ENCODE measurements at places on chromosomes 5 and 9.
A peak's percentile ranks its signal among the peaks of the same experiment; 100 is the strongest.

DNA sequence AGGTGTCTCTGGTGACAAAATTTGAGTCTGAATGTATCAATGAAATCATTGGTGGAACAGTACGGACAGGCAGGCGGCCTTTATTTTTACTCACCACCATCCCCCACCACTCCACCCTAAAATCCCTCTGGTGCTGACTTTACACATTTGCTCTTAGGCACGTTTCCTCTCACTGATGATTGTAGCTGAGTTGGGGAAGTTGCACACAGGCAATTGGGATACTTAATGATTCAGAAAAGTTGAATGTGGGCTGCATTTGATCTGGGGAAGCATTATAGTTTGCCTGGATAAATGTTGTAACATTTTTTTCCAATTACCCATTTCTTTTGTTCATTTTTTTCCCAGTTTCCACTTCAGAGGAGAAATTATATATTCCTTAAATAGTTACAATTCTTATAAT is 658.4 kb downstream of the TLR4 start:
- DNase-seq = no peak

DNA sequence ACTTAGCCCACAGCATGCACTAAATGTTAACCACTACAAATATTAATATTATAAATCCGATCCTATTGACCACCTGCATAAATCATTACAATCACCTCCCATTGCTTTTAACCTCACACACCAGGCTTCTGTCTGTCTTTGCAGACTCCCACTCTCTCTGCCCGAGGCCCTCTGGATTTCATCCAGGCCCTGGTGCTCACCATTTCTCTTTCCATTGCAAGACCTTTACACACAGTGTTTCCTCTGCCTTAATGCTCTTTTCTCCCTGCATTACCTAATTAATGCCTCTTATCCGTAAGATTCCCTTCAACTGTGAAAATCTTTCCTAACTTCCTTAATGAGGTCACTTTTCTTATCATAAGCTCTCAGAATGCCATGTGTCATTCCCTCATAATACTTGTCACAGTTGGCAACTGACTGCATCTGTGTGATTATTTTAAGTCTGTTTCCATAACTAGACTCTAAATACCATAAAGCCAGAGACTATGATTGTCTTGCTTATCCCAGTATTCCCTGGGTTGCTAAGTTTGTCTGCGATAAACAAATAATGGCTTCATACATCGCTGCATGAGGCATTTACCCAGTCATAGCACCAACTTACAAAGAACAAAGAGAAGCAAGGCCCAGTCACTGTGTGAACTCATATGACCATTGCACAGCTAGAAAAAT is 155.1 kb downstream of the CCDC192 start:
- DNase-seq = no peak

GRCh38 chr5:127296321-127296720 is 5.7 kb downstream of the MEGF10 start:
- no peak for DNase-seq

DNA sequence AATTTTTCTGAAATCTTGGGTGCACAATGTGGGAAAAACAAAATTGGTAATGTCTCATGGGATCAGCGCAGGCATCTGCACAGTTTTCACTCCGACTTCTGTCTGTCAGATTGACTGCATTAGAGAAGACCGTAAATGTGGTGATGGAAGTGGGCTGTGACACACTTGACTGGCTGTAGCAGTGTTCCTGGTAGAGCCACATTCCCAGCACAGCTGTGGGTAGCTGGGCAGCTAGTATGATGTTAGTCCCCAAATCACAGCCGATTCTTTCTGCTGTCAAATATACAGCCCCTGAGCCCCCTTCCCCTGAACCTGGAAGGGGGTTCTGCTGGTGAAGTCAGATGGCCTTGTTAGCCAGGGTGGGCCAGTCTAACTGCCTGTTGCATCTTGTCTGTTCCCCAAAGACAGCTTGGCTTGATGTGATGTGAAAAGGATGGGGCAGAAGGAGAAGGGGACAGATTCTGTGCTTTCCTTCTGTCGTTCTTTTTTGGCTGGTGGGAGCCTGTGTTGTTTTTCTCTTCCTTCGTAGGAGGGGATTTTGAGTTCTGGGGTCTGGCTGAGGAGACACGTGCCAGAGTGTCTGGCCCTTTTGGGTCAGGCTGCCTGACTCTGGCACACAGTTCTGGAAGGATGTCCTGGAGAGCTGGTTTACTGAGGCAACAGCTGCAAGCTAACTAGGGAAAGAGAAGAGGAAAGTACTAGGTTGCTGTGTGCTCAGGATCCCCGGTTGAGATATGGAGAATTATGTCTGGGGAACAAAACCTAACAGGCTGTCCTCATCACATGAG is 66.4 kb upstream of the SPRY4 start:
- DNase-seq = no peak

DNA sequence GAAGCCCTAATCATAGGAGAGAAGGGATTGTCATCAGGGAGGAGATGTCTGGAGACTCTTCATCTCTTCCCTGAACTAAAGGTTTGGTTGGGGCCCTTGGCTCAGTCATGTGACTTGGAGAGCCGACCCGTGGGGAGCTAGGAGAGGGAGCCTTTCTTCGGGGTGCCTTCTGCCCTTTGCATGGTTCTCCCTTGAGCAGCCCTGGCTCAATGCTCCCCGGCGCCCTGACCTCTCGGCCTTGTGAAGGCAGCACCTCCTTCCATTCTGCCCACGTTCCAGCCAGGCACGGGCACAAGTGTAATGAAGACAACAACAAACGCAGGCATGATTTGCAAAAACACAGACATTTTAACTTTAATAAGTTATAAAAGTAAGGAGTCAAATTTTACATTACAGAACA is 50.4 kb downstream of the ZNF354C start:
- DNase-seq = no peak

DNA sequence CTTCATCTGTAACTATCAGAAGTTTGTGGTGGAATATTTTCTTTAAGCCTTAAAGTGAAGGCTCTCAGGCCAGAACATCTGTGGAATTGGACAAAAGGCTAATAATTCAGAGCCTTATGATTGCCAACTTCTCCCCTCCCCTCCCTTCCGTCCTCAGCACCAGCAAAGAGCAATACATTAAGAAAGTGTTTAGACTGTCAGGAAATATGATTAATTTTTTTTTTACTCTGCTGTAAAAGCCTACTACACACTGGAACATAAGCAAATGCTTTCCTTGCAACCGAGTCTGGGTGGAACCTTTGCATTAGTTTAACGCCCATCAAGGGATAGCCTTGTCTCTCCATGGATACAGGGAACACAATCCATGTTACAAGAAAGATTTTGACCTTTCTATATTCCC is 110.3 kb upstream of the TARS1 start:
- no peak for DNase-seq

GRCh38 chr9:120890320-120891244 is 13.6 kb upstream of the PHF19 start:
- DNase-seq = peak; percentile 53

- DNase-seq = no peak
These were observed 79.6 kb upstream of the KLF4 start for GRCh38 chr9:107569174-107569573.

DNA sequence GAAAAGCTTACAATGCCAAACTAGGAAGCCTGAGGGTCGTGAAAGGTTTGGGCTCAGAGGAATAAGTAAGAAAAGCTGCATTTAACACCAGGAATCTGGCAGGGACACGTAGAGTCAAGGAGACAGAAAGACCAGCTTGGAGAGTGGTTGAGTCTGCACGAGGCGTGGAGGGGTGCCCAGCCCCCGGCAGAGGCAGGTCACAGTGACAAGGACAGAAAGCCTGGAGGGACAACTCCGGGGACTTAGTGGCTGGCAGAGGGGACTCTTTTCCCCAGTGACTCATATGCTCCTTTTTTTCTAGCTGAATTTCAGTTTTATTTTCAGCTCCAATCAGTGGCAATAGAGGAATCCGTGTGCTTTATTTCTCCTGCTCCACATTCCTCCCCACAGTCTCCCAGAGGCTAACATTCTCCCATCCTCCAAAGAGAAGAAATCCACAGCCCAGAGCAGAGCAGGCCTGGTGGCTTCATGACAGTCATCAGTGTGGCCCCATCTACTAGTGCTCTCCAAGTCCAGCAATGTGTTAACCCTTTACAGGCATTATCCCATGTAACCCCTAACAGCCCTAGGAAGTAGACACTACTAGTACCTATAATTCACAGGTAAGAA is 80.7 kb downstream of the KCNIP1 start:
- no peak for DNase-seq

DNA sequence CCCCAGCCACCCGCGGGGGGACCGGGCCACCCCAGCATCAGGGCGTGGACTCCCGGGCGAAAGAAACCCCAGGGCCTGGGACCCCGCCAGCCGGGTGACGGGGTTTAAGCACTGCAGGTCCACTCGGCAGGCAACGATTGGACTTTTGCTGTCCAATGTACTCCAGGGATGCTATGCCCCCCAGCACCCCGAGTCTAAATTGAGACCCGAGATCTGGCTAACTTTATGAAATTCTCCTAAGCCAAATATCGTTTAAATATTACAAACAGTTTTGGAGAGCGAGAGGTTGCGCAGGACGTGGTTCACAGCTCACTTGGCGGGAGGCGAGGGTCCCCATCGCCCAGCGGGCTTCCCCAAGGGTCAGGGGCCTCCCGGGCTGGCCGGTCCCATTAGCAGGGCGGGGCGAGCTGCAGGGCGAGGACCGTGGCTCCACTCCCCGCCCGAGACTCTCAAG is 384 bp upstream of the MRPS2 start:
- DNase-seq = no peak

DNA sequence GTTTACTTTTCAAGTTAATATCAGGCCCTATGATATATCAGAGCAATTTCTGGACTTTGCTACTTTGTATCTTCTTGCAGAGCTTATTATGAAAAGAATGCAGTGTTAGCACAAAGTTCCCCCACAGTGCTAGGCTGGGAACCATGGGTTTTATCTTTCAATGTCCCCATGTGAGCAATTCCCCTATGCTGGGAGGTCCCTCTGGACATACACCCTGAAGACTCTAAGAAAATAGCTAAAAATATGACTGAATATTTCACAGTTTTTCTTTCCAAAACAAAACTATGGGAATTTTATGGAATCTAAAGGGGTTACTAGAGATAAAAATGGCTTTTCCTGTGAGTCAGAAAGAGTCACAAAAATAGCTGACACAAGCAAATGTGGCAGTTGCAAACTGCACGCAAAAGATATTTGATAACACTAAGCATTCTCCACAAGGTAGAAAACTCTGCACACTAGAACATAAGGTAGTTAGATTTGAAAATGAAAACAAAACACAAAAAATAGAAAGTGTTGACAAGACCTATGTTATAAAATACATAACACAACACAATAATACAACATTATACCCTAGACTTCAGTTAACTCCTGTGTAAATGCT is 487.5 kb upstream of the GRIN3A start:
- DNase-seq = no peak

- no peak for DNase-seq
These were observed 429.7 kb downstream of the CDH10 start for GRCh38 chr5:24215114-24215513.

DNA sequence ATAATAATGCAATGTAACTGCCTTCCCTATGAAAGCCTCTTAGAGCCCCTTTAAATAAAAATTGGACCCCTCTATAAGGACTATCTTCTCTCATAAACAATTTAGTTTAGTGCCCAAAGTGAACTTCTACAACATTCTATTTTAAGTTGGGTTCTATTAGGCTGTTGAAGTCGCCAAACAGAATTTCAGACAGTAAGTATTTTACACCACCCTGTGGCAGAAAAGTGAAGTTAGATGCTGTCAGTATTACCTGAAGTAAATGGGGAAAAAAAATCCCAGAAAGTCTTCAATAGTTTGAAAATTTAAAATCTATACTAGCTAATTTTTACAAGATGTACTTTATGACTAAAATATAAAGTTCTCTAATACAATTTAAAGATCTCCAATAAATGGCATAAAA is 29.5 kb downstream of the CAAP1 start:
- no peak for DNase-seq

DNA sequence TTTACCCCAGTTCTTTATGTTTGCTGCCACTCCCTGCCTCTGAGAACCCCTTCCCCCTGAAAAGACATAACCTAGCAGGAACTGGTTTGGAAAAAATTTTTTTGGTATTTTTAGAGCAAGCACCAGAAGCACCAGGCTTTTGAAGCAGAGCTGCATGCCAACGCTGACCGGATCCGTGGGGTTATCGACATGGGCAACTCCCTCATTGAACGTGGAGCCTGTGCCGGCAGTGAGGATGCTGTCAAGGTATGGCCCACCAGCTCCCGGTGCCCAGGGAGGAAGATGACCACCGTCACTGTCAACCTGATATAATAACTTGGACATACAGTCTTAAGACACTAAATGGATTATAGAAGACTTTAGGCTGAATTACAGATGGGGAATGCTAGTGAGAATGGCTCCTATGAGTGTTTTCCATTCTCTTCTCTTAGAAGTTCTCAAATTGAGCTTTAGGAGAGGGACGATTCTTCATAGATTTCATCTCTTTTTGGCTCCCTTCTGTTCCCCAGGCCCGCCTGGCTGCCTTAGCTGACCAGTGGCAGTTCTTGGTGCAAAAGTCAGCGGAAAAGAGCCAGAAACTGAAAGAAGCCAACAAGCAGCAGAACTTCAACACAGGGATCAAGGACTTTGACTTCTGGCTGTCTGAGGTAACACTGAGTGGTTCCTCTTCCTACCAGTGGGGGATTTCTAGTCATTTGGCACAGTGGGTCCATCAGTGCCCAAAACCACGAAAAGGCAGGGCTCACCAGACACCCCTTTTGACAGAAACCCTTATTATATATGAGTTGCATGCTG is 44.9 kb downstream of the DYNC2I2 start:
- no peak for DNase-seq

DNA sequence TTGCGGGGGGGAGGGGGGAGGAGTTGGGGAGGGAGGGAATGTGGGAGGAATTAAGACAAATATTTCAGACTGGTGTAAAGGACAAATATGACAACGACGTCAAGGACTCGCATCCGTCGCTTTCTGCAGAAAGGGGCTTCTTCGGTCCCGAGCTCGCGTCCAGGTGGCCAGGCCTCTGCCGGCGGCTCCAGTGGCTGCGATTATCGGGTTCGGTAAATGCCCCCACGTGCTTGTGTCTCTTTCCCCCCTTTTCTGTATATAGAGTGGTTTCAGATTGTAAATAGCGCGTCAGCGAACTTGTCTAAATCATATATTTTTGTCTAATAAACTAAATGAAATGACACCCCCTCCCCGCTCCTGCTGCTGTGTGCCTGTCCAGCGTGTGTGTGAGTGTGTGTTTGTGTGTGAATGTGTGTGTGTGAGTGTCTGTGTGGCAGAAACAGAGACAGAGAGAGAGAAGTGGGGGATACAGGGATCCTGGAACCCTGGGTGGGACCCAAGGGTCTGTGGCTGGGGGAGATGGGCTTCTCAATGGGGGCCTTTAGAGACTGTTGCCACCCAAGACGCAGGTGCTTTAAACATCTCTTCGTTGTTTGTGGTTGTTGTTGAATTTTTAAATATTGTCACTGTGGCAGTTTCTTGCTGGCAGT is 5.6 kb downstream of the IRX1 start:
- DNase-seq = no peak

DNA sequence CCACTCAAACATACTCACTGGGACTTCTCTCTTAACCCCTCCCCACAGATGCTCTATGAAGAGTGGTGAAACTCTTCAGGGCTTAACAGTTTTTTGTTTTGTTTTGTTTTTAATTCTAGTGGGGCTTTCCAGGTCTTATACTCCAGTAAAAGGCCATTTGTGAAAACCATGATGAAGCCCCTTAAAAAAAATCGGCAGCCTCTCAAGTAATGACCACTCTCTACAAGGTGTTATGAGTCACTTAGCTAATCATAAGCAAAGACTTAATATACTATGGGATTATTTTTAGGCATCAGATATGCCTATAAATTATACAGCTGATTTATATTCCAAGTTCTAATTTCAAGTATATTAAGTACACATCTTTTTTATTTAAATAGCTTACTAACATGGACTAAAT is 607.9 kb downstream of the RAB3C start:
- DNase-seq = no peak

- DNase-seq = no peak
These were observed 20.5 kb downstream of the GFI1B start for GRCh38 chr9:132998831-132999635.

- no peak for DNase-seq
These were observed 4.2 kb upstream of the RASA1 start for GRCh38 chr5:87263498-87263897.
